ENCODE measurements at places on chromosomes 16 and 17.

GRCh38 chr17:79391376-79392233, 219.2 kb downstream of the RBFOX3 start:
- DNase-seq = peak; percentile 94

DNA sequence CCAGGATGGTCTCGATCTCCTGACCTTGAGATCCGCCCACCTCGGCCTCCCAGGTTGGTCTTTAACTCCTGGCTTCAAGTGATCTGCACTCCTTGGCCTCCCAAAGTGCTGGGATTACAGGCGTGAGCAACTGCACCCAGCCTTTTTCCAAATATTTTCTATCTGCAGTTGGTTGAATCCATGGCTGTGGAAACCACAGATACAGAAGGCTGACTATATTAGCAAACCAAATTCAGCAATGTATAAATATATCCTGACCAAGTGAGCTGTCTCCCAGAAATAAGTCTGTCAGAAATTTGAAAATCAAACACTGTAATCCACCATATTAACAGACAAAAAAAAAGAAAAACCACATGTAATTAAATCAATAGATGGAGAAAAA, 9.6 kb downstream of the CFDP1 start:
- no peak for DNase-seq

DNA sequence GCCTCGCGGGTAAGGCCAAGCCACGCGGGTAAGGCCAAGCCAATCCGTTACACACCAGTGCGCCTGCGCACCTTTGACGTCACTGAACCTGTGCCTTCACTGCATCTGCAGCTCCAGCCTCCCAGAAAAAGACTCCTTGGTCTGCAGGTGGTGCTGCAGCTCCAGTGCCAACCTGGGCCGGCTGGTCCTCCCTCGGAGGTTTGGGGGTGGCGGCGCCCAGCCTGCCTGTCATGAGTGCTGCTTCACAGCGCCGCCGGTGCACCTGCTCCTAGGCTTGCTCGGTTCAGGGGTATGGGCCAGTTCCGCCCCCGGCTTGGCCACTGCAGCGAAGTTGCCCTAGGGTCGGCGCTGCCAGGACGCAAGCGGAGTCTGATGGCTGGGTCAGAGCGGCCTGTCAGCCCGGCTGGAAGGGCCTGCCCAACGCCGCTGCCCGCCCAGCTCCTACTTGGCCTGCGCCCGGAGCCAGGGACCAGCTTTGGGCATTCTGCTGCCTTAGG, 146.6 kb downstream of the USP22 start:
- DNase-seq = no peak

- no peak for DNase-seq
Measured at GRCh38 chr17:67679225-67679624, 38.5 kb upstream of the NOL11 start.

DNA sequence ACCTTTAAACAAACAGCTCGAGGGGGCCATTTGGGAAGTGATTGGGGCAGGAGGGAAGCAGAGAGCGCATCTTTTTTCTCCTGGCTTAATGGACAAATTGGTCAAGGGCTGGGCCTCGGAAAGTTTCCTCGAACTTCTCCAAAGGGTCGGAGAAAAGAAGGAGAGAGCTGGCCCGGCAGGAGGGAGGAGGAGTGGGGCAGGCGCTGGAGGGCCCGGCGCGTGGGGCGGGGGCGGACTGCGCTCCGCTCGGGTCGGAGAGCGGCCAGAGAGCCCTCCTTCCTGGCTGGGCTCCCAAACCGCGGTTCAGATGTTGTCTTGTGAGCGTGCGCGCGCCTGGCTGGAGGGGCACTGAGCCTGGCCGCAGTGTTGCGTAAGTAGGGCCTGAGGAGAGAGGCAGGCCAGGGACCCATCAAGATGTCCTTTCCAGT, 1.2 kb downstream of the MMP2 start:
- no peak for DNase-seq

DNA sequence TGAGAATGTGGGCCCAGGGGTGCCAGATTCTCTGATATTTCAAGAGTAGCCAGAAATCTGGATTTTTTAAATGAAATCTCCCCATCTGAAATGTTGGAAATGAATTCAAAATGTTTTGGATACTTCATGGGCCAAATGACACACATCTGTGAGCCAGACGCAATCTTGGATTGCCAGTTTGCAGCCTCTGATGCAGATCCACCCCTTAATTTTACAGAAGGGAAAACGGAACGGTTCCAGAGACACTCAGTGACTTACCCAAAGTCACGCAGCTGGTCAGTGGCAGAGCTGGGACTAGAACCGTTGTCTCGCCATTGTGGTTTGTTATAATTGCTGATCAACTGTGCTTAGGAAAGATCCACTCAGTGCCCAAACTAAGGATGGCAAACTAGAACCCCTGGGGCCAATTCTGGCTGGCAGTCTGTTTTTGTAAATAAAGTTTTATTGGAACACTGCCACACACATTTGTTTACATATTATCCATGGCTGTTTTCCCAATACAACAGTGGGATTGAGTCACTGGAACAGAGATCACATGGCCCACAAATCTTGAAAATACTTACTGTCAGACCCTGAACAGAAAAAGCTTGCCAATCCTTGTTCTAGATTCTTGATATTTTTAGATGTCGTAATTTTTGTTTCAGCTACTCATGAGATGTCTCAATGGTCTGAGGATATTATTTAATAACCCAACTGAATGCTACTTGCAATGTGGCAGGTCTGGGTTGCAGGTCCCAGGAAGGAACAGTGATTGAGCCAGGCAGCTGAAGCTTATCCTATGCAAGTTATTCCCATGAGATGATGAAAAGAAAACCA, 143.8 kb downstream of the AXIN2 start:
- no peak for DNase-seq

GRCh38 chr17:39666601-39667261, 1.5 kb upstream of the PNMT start:
- no peak for DNase-seq

GRCh38 chr17:72184805-72185204, 64.0 kb downstream of the SOX9 start:
- no peak for DNase-seq

GRCh38 chr17:59167571-59168001, 12.0 kb downstream of the PRR11 start:
- no peak for DNase-seq

- no peak for DNase-seq
Measured at GRCh38 chr16:52068447-52069074, 478.4 kb downstream of the TOX3 start.

- no peak for DNase-seq
Measured at GRCh38 chr17:63382826-63383225, 63.3 kb downstream of the CYB561 start.

GRCh38 chr16:52492789-52493357, 54.1 kb downstream of the TOX3 start:
- DNase-seq = no peak

DNA sequence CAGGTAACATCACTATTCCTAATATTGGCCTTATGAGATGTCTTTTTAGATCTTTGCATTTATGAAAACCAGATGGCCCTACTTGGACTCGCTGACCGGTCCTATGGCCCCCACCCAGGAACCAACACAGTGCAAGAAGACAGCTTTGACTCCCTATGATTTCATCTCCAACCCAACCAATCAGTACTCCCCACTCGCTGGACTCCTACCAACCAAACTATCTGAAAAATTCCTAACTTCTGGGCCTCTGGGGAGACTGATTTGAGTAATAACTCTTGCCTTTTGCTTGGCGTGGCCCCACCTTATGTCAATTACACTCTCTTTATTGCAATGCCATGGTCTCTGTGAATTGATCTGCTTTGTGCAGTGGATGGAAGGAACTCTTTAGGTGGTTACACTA, 828.9 kb downstream of the CDH11 start:
- no peak for DNase-seq

DNA sequence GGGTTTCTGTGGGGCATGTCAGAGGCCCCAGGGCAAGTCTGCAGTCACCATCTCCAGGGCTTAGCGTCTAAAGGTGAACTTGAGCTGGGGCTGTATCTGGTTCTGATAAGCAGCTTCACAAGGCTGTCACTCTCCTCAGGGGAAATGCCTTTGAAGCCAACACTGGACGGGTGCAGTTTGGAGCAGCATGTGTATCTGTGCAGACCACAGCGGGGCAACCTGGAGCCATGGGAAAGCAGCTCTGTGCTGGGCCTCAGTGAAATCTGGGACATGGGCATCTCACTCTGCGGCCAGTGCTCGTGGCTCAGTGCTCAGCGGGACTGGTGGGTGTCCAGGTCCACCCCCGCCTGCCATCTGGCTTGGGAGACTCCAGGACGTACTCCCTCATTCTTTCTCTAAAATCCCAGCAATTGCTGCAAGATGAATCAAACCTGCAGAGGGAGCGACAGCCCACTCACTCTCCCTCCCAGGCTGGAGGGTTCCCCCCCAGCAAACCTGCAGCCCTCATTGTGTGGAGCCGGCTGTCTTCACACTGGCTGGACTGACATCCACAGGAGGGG, 63.5 kb downstream of the PRMT7 start:
- DNase-seq = no peak

DNA sequence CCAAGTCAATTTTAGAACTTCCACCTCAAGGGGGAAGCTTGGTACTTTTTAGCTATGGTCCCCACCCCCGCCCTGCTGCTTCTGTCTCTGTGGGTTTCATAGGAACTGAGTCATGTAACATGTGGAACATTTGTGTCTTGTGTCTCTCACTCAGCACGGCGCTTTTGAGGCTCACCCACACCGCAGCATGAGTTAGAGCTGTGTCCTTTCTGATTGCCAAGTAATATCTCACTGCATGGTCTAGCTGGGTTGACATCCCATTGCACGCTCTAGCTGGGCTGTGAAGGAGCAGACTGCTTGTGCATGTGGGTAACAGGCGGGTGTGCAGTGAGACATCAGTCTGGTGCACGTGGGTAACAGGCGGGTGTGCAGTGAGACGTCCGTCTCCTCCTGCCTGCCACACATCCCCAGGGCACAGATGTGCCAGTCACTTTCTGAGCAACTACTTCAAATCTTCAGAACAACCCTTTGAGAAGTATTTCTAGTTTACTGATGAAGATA, 26.4 kb upstream of the SLC7A5 start:
- no peak for DNase-seq

DNA sequence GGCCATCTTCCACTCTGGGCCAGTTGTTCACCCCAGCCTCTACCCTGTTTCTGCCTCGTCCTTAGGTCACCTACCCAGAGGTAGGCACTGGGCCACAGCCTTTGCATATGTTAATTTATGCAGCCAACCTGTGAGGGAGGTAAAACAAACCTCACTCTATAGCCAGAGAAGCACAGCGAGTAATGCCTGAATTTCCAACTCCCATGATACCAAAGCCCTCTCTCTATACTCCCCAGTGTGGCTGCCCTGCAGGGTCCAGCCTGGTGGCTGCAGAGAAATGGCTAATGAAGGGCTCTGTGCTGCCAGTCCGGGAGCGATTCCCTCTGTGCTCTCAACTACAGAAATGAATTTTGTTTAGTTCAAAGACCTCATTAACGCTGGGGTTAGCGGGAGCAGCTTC, 397.0 kb upstream of the CCL2 start:
- no peak for DNase-seq

GRCh38 chr17:30256756-30257506, 21.4 kb upstream of the SLC6A4 start:
- no peak for DNase-seq

DNA sequence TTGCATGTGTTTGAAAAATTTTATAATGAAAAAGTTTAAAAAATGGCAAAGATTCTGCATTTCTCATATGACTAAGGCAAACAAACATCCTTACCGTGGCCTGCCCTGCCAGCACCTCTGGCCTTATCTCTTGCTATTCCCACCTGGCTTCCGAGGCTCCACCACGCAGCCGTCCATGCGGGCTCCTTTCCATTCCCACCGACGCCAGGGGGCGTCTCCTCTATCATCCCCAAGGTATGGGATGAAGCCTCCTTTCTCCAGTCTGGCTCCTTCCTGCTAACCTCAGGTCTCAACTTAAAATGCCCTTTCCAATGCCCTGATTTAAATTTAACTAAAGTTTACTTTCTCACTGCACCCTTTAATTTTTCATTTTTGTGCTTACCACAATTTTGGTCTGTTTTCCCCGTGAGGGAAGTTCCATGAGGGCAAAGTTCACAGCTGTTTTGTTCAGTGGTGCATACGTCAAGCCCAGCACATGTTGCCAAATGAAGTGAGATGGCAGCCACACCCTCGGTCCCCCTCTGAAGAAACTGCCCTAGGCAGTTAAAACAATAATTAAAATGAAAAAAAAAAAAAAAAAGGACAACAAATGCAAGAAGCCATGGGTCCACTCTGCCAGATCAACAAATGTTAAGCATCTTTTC, 13.3 kb upstream of the SDK2 start:
- peak; percentile 78 for DNase-seq

- peak; percentile 77 for DNase-seq
Measured at GRCh38 chr17:65556014-65556909, 5.2 kb downstream of the AXIN2 start.

DNA sequence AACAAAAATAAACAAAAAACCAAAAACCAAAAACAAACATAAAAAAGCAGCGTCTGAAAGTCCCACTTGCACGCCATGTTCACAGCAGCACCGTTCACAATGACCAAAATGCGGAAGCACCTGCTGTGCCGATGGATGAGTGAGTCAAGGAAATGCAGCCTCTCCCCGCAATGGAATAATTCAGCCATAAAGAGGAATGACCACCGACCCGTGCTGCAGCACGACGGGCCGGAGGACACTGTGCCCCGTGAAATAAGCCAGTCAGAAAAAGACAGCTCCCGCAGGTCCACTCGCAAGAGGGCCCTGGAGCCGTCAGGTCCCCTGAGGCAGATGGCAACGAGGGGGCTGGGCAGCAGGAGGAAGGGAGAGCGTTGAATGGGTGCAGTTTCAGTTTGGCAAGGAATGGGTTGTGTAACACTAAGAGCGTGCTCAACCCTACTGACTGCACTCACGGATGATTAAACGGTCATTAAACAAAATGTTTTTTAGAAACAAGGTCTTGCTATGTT, 5.1 kb downstream of the CLCN7 start:
- DNase-seq = no peak

- DNase-seq = no peak
Measured at GRCh38 chr16:75456971-75457370, 7.5 kb downstream of the TMEM170A start.

GRCh38 chr17:56708220-56708558, 114.7 kb downstream of the NOG start:
- no peak for DNase-seq

- DNase-seq = no peak
Measured at GRCh38 chr16:11621920-11622651, 35.4 kb upstream of the LITAF start.

- no peak for DNase-seq
Measured at GRCh38 chr17:2043785-2044184, 2.0 kb downstream of the OVCA2 start.

- DNase-seq = no peak
Measured at GRCh38 chr16:54266363-54266955, 20.1 kb downstream of the IRX3 start.

DNA sequence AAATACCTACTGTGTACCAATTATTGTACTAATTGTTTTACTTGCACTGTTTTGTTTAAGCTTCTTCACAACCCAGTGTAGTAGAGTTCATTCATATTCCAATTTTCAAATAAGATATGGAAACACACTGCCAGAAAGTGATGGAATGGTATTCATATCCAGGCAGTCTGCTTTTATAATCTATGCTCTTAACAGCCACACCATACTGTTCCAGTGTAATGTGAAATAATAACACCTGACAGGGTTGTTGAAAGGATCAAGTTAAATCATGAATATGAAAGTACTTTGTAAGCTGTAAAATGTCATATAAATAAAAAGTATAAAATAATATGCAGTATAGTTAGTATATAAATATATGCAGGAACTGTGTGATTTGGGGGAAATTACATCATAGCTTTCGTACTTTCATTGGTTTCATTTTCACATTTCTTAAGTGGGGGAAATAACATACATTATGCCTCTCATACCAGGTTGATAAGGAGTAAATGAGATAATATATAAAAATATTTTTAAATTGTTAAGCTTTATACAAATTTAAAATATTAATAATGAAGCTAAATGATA, 230.8 kb downstream of the TANC2 start:
- DNase-seq = no peak

- no peak for DNase-seq
Measured at GRCh38 chr16:17340804-17341203, 130.0 kb downstream of the XYLT1 start.

All from HuH-7 (cell line).